ENCODE measurements at places on chromosomes 12 and 14.

GRCh38 chr12:106157802-106158201, 19.0 kb upstream of the NUAK1 start:
- no peak for DNase-seq

GRCh38 chr12:13941258-13942249, 39.8 kb downstream of the GRIN2B start:
- DNase-seq: peak; percentile 14

- DNase-seq: no peak
Observed at GRCh38 chr12:27199638-27200300, 44.3 kb upstream of the STK38L start.

DNA sequence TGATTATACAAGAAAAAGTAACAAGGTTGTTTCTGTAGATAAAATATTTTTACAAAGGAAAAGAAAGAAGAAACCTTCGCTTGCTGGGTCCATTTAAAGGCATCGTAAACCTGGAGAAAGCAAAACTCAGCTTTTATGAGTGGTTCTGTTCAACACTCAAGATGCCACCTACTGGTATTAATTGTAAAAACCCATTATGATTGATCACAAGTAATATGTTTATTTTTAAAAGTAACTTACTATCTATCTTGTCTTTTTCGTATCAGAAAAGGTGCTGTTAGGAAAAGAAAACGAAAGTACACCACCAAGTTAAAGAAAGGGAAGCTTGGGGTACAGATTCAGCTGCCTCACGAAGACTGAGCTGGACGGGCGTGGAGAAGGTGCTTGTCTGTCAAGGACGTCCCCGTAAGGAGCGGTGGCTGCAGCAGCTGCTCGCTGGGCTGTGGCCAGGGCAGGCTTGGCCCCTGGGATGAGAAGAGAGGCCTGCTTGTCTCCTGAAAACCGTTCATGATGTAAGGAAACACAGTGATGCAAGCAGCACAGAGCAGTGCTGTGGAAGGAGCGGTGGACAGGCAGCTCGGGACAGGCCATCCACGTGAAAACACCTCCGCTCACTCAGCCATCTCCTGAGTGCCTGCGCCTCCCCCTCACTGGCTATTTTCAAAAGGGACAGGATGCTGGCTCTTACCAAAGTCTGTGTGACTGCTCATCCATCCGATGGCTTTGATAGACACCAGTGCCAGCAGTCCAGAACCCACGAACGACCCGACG, 25.0 kb downstream of the SLC15A4 start:
- DNase-seq: no peak

DNA sequence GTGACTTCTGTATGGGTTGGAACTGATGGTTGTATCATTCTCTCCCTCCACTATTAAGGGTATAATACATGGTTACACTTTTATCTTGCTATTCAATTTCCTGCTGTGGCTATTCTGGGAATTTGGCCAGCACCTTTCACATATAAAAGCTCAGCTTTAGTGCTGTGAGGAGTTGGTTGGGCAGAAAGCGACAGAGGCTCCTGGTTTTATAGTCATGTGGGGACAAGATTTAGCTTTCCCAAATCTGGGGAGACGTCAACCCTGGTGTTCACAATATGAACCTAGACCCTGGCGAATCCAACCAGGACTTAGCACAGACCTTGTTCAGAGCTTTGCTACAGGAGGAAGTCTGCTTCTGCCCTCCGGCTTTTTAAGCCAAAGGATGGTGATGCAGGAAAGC, 36.5 kb downstream of the FOS start:
- DNase-seq: no peak

GRCh38 chr14:49966304-49966809, 73.5 kb downstream of the ARF6 start:
- no peak for DNase-seq

GRCh38 chr12:113697651-113698509, 226.2 kb upstream of the LHX5 start:
- no peak for DNase-seq

- DNase-seq: no peak
Observed at GRCh38 chr12:115998794-115999478, 278.6 kb downstream of the MED13L start.
